ENCODE measurements at places on chromosomes 11 and 22. TPM values are rescaled to one million over a fixed set of nuclear protein-coding genes. Genes with fewer than 3 reads are reported as not detected.

Gene NLRP6
- total RNA-seq, result not detected

Gene CRYBB3
- total RNA-seq, result not detected

Gene GAL3ST1
- 2.1 TPM for total RNA-seq

Gene SLC25A45
- total RNA-seq, result 4.6 TPM

Gene INPP5J
- total RNA-seq, result 1.9 TPM

Gene SLC39A13
- 163 TPM for total RNA-seq

Gene OR4X1
- not detected for total RNA-seq

Gene PGA5
- total RNA-seq, result 0.86 TPM

Gene APOA5
- not detected for total RNA-seq

Gene VPS51
- 414 TPM for total RNA-seq

Gene SLC22A9
- total RNA-seq, result not detected

Gene NLRP14
- not detected for total RNA-seq

Gene SAA2
- total RNA-seq, result not detected

Gene SLC25A18
- total RNA-seq, result 2.2 TPM

Gene TEX12
- total RNA-seq, result 4.2 TPM

Gene DCDC1
- not detected for total RNA-seq

Gene TBX1
- 1.6 TPM for total RNA-seq

Gene GLB1L2
- total RNA-seq, result 10.2 TPM

Gene CABP4
- 2.9 TPM for total RNA-seq

Gene BEST1
- 2.2 TPM for total RNA-seq

Gene MFRP
- not detected for total RNA-seq

Gene CRYBB2
- total RNA-seq, result not detected

Gene CALCA
- total RNA-seq, result not detected

Gene CRACR2B
- 5.3 TPM for total RNA-seq

Gene C11orf65
- total RNA-seq, result not detected

Gene KLHDC7B
- 0.17 TPM for total RNA-seq

Gene AMOTL1
- total RNA-seq, result 190 TPM

Gene COMMD9
- total RNA-seq, result 18.3 TPM

Gene CELSR1
- 2.5 TPM for total RNA-seq

Gene ACRV1
- total RNA-seq, result not detected

Gene PKDREJ
- 0.23 TPM for total RNA-seq

Gene CHRDL2
- total RNA-seq, result 0.40 TPM

Gene PHF21B
- total RNA-seq, result 0.50 TPM
